M059J (cell line): ENCODE measurements at places on chromosomes 6 and 20.

GRCh38 chr6:42401613-42401951 lies 50.1 kb downstream of the TRERF1 start:
- no peak for DNase-seq

GRCh38 chr6:13593720-13594119 lies 19.3 kb downstream of the SIRT5 start:
- no peak for DNase-seq

GRCh38 chr6:157400676-157401075 lies 19.7 kb downstream of the ZDHHC14 start:
- DNase-seq = no peak

- peak; percentile 77 for DNase-seq
Measured at GRCh38 chr6:31402324-31403282, 792 bp upstream of the MICA start.

- no peak for DNase-seq
Measured at GRCh38 chr6:142075516-142076101, 57.1 kb upstream of the GJE1 start.

DNA sequence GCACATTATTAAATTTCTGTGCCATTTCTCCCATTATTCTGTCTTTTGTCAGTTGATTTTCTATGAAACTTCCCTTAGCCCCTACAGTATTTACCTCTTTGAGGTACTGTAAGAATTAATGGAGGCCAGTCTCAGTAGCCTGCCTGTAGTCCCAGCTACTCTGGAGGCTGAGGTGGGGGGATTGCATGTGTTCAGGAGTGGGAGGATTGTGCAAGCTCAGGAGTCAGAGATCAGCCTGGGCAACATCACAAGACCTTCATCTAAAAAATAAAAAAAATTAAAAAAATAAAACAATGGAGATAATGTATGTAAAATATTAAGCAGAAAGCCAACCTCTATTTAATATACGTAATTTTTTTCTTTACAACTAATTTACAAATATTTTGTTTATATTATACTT lies 77.8 kb downstream of the OR2B2 start:
- no peak for DNase-seq

DNA sequence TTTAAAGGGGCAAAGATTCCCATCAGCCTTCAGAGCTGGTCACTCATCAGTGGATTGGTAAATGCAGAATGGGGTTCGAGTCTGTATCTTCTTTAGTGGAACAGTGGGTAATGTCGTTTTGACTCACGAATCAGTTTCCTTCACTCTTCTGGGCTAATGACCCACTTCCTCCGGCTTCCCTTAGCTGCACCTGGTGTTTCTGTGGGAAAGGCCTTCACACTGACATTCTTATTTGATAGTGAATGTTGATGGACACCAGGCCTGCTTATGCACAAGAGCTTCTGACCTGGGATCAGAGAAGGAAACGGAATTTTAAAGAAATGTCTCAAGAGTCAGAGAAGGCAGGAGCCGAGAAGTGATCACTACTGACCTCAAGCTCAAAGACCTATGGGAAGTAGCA lies 272.0 kb upstream of the SULF2 start:
- DNase-seq = no peak

DNA sequence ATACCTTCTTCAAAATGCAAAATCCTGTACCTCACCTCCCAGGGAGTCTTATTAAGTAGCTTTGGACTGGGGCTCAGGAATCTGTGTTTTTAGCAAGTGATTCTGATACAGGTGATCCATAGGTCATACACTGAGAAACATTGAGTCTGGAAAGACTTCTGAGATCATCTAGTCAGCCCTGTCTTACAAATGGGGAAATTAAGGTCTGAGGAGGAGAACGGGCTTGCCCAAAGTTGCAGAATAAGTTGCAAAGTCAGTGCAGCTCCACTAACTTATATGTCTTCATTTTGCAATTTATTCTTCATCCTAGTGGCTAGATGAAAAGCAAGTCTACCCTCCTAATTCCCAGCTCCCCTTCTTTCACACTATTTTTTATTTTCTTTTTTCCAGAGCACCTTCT lies 28.9 kb downstream of the KCNS1 start:
- no peak for DNase-seq
